ENCODE measurements at places on chromosomes 2 and 18.

- DNase-seq = no peak
Measured at GRCh38 chr18:11671156-11671555, 17.9 kb upstream of the GNAL start.

GRCh38 chr18:30967701-30968100 is 74.8 kb downstream of the DSC3 start:
- DNase-seq = no peak

GRCh38 chr2:214246417-214246816 is 164.4 kb upstream of the VWC2L start:
- no peak for DNase-seq

DNA sequence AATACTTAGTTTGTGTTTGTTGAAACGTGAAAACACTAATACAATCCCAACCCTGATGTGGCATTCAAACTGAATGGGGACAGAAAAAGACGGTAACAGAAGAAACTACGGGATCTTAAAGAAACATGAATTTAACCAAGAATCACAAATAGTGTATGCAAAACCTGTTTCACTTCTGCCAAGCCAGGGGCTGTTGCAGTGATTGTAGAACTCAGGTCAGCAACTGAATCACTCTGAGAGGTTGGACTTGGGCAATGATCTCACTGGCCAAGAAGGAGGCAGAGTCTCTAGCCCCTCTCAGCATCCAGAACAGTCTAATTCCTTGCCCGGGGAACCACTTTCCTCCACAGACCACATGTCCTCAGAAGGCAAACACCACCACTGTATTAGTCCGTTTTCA is 54.9 kb upstream of the CRIM1 start:
- DNase-seq = no peak

DNA sequence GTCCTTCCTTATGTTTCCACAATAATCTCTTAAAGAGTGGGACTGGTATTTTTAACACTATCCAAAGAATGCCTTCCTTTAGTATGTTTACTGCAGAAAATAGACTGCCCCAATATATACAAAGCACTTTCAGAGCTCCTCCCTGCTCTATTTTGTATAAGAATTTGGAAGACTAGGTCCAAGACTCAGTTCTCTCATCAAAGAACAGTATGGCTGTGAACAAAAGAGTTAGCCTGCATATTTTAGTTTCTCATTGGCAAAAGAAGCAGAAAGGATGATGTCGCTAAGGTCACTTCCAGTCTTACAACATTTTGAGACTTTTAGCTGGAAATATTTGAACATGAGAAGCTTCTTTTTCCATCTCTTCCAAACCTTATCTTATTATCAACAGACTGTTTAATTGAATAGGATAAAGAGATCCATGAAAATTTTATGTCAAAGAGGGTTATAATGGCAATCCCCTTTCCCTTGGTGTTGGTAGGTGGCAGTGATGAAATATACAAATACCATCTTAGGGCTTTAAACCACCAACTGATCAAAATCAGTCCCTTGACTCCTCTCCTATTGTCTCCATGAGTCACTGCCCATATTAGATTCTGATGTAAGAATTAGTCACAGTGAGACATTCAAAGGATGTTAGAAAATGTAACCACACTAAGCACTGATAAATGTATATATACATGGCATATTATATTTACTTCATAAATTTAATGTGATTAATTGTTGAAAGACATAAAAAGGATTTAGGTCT is 266.9 kb upstream of the DSEL start:
- DNase-seq = peak; percentile 96

DNA sequence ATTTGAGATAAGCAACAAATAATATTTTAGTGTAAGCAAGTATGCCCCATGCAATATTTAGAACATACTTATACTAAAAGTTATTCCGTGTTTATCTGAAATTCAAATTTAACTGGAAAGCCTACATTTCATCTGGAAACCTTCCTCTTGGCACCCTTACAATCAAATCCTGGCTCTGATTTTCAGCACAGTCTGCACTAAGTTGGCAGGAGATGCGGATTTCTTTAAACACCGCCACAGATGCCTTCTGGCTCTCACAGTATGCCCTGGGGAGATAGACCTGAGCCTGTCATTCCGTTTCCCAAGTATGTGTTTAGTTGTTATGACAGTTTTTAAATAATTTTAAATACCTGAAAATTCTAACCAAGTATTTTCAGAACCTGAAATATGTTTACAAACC is 7.3 kb upstream of the MLPH start:
- DNase-seq = no peak

DNA sequence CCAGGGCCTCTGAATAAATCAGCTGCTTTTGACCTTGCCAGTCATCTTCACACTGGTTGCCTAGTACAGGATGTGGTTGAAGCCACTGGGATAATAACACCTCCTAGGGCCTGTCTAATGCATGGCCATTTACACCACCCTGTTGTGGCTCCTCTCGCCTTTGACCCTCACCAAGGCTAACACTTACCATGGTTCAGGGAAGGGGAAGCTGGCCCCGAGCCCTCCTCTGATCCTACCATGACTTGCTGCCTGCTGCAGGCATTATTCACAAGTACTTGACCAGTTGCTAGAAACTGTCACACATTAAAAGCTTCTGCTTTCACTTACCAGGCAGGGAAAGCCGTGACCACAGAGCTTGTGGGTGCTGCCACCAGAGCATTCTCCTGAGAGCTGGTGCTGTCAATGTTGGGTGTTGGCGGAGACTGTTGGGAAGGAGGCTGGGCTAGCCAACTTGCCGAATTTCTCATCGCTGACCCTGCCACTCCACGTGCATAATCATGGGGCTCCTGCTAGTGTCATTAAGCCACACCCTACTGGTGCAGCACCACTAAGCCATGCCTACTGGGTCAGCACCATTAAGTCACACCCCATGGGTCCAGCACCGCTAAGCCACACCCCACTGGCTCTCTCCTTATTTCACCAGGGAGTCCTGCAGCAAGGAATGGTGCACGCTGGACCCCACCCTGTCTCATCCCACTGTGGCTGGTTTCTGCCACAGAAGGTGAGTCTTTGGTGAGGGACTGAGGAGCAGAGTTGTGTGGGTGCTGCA is 47.0 kb upstream of the TTC39C start:
- no peak for DNase-seq

DNA sequence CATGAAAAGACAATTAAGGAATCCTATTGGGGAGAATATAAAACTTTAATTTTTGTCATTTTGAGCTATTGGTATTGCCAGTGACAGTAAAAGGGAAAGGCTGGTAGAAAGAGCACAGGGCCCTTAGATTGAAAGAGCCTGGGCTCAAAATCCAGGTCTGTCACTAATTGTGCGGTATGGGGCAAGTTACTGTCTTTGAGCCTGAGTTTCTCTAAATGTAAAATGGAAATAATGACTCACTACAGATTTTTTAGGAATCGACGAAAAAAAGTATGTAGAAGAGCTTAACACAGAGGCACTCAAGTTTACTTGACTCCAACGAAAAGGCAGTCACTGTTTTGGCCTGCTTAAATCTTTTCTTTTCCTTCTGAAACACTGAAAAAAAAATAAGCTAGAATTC is 7.0 kb downstream of the NDUFV2 start:
- DNase-seq = peak; percentile 69

DNA sequence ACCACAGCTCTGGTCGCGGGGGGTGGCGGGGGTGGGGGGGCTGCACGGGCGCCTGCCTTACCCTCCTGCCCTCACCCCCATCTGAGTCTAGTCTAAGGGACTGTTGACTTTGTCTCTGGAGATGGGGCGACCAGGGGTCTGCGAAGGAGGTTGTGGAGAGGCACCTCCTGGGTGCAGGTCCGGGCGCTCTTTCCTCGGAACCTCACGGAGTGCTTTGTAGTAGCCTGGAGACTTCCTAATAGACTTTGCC is 141.3 kb downstream of the MEIS1 start:
- DNase-seq = no peak

DNA sequence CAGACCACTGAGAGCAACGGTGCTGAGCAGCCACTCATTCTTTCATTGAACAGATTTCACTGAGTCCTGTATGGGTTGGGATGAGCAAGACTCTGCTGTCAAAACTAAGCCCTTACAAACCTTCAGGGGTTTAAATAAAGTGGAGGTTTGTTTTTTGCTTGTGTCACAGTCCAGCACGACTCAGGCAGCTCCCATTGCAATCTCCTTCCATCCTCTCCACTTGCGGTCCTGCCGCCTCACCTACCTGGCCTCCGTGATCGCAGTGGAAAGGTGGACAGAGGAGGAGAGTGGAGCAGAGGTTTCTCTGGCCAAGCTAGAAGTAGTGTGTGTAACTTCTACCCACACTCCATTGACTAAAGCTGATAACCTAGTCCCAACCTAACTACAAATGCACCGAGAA is 332.2 kb downstream of the ZNF516 start:
- DNase-seq = no peak

DNA sequence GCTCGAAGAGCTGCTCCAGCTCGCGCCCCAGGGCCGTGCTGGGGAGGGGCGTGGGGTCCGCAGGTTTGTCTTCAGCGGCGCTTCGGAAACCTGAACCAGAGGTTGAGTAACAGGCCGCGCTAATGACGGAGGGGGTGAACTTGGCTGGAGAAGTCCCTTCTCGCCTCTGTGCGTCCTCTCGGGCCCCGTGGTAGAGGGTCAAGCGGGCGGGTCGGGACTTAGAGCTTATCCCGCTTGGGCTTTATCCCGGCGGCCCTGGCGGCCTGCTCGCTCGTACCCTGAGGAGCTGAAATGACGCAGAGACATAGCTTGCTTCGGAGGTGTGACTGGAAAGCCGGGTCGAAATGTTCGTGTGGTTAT is 479 bp downstream of the RNMT start:
- peak; percentile 26 for DNase-seq

GRCh38 chr2:197328461-197328860 is 17.9 kb upstream of the ANKRD44 start:
- no peak for DNase-seq

- DNase-seq = no peak
Measured at GRCh38 chr2:172280571-172281361, 146.6 kb upstream of the ITGA6 start.

GRCh38 chr2:13650586-13651180 is 933.9 kb downstream of the TRIB2 start:
- DNase-seq = no peak

- peak; percentile 56 for DNase-seq
Measured at GRCh38 chr18:60534538-60534937, 162.0 kb upstream of the MC4R start.

- DNase-seq = no peak
Measured at GRCh38 chr2:135471106-135471505, 59.9 kb downstream of the ZRANB3 start.

GRCh38 chr18:52391810-52392559 is 52.0 kb downstream of the DCC start:
- DNase-seq = peak; percentile 29

DNA sequence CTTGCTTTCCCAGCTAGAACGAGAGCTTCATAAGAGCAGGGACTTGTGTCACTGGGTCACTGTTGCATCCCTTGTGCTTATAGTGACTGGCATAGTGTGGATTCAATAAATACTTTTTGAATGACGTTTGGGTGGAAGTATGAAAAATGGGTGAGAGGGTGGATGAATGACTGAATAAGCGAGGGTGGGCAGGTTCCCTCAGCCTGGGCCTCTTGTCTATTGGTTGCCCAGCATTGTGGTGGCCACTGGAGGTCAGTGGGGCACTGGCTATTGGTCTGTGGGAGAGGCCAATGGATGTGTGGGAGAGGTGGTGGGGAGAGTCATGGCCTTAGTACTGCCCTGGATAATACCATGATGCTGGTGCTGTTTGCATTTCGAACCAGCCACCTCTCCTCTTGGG is 93.8 kb upstream of the SKOR2 start:
- DNase-seq = no peak

GRCh38 chr2:189285962-189286645 is 106.5 kb upstream of the COL5A2 start:
- peak; percentile 96 for DNase-seq

- DNase-seq = peak; percentile 86
Measured at GRCh38 chr2:19256121-19256601, 102.3 kb downstream of the OSR1 start.

- DNase-seq = no peak
Measured at GRCh38 chr2:10604604-10605003, 85.2 kb downstream of the NOL10 start.

GRCh38 chr18:49546719-49547273 is 15.1 kb upstream of the LIPG start:
- DNase-seq = no peak

GRCh38 chr2:52465287-52465686 is 1302.3 kb upstream of the CHAC2 start:
- no peak for DNase-seq

GRCh38 chr2:68295516-68295915 is 24.2 kb downstream of the CNRIP1 start:
- DNase-seq = no peak

- no peak for DNase-seq
Measured at GRCh38 chr18:50611529-50611941, 51.6 kb downstream of the MAPK4 start.

- DNase-seq = no peak
Measured at GRCh38 chr2:106147665-106148064, 46.4 kb downstream of the UXS1 start.

GRCh38 chr2:32806857-32807256 is 139.9 kb upstream of the LTBP1 start:
- no peak for DNase-seq

DNA sequence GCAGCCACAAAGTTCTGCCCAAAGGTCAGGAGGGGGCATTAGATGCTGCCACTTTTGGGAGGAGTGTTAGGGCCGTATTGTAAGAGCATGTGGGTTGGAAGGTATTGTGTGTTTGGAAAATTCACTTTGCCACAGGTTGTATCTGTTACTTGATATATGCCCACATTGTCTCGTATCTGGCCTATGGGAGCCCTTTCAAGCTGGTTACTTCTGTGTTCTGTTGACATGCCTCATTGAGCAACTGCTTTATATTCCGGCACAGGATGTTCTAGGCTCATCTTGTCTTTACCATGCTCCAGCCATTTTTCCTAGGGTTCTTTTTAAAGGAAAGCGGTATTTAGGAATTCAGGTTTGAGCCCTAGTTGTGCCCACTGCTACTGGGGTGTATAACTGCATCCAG is 6.0 kb downstream of the ADNP2 start:
- no peak for DNase-seq

GRCh38 chr2:27569398-27569797 is 13.4 kb upstream of the ZNF512 start:
- peak; percentile 47 for DNase-seq

DNA sequence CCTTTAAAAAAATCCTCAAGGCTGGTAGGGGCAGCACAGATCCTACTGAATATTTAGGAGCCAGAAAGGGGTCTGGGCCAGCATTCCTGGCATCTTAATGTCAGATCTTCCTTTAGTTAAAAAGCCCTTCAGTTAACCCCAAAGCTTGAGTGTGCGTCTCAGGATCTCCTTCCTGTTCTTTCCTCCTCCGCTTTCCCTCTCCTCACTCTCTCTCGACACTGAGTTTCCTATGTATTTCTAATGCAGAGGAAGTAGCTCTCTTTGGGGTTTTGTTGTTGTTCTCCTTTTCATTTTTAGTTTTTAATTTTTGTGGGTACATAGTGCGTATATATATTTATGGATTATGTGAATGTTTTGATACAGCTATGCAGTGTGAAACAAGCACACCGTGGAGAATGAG is 109.9 kb upstream of the COPS8 start:
- DNase-seq = no peak

GRCh38 chr2:233053928-233054784 is 6.0 kb upstream of the INPP5D start:
- peak; percentile 26 for DNase-seq

Measured in fibroblast of skin of right quadriceps (primary cell).